ENCODE measurements at places on chromosomes 2 and 18.

GRCh38 chr2:218015586-218016521, 13.1 kb upstream of the TNS1 start:
- no peak for DNase-seq

- DNase-seq: no peak
These were observed 506.9 kb downstream of the BCL11A start for GRCh38 chr2:60046529-60046928.

DNA sequence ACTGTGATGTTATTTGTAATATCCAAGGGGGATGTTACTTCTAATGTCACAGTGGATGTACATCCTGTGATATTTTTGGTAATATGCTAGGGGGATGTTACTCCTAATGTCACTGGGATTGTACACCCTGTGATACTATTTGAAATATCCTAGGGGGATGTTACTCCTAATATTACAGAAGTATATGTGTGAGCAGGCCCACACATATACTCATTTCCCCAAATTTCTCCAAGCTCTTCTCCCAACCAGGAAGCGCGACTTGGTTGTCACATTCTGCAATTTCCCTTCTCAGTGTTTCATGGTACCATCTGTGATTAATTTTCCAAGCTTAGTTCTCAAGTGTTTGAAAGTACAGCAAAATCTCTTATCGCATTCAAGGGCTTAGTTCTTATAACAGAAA, 29.5 kb upstream of the CHN1 start:
- DNase-seq: peak; percentile 59

GRCh38 chr2:37615804-37616676, 55.4 kb downstream of the CDC42EP3 start:
- peak; percentile 65 for DNase-seq

GRCh38 chr2:31366733-31367132, 47.8 kb downstream of the XDH start:
- no peak for DNase-seq

DNA sequence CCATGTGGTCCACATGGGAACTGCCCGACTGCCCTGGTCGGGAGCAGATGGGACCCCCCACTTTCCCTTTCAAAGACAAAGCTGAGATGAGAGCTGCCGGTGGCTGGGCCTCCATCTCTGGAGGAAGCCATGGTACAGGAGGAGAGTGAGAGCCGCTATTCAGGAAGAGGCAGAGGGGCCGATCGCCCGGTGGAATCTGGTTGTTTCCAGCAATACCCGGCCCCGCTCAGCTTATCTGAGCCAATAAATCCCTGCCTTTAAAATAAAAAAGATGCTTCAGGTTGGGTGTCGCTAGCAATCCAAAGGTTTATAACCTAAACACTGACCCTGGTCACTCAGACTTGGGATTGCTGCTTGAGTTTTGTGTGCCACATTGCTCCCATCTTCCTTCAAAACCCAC, 15.2 kb upstream of the B3GNT7 start:
- no peak for DNase-seq

DNA sequence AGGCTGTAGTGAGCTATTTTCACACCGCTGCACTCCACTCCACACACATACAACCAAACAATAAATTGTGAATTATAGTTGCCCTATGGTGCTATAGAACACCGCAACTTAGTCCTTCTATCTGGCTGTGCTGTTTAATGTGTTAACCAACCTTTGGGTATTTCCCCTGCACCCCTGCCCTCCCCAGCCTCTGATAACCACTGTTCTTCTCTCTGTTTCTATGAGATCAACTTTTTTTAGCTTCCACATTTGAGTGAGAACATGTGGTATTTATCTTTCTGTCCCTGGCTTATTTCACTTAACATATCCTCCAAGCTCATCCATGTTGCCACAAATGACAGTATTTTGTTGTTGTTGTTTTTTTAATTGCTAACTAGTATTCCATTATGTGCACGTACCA, 32.5 kb downstream of the TET3 start:
- no peak for DNase-seq

GRCh38 chr2:64727843-64728463, 74.2 kb upstream of the SERTAD2 start:
- no peak for DNase-seq

DNA sequence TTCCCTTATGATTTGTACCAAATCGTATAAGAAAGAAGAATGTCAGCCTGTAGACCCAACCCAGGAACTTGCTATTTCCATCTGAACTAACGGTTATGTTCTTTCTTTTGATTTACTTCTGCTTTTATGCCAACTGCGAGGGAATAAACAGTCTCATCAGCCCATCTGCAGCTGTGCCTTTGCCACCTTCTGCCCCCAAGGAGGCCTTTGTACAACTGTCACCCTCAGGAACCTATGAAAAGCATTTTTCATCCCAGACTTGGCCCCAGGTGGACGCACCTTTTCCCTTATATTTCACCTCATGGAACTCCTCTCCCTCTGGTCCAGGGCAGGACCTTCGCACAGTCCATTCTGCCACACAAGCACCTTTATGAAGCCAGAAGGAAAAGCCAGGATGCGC, 109.8 kb downstream of the AOX1 start:
- no peak for DNase-seq

GRCh38 chr2:48566592-48567310, 36.8 kb downstream of the STON1 start:
- no peak for DNase-seq

DNA sequence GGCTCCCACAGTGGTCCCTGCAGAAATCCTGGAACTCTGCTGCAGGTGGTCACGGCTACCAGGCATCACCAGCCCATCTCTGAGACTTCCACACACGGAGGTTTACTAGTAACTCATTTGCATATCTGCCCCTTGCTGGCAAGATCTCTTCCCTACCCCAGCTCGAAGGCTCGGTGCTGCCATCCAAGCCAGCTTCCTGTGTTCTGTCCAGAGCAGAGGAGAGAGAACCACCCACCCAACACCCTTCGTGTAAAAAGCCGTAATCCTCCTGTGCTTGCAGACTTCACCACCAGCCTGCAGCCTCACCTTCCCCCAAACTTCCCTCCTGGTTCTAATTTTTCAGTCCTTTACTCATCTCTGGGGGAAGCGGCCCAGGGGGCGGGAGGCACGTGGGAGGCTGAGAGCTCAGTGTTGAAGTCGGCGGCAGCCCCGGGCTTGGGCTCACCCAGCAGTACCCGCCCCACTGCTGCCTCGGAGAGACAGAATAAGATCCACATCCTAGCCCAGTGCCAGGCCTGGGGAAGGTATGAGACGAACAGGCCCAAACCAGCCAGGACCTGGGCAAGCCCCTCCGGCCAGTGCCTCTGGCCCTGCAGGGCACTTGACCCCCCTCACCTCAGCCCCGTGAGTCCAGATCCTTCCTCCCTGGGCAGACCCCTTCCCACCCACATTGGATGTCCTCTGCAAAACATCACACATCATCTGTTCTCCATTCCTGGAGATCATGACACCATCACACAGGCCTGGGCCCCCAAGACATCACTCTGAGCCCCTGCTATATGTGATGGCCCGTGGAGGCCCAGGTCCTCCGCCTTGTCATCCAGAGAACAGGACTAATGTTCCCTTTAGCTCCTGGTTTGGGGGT, 145.8 kb upstream of the ID2 start:
- DNase-seq: peak; percentile 64

DNA sequence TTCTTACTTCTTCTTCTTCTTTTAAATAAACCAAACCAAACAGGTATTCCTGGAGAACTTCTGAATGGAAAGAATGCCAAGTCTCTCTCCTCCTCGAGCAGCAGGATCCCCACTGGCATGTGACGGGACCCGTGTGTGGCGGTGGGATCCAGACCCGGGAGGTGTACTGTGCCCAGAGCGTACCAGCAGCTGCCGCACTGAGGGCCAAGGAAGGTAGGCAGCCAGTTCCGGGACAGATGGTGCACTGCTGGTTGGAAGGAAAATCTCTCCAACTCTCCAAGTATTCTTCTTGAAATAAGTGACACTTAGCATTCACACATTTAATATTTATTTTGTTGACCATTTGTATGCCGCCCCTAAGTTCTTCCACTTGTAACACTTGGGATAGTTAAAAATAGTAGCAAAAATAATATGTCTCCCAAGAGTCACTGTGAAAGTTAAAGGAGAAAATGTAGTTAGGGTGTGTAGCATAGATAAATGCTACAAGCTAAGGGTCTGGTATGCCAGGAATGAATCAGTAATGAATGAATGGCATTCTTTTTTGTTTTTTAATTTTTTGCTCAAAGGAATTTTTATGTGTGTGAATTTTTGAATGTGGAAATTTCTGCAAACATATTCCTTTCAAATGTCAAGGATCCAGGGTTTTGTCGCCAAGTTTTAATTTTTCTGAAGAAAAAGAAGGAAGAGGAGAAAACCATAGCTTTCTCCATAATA, 349.9 kb downstream of the THSD7B start:
- DNase-seq: no peak

- no peak for DNase-seq
These were observed 5.0 kb upstream of the ABCA12 start for GRCh38 chr2:215143458-215143857.

DNA sequence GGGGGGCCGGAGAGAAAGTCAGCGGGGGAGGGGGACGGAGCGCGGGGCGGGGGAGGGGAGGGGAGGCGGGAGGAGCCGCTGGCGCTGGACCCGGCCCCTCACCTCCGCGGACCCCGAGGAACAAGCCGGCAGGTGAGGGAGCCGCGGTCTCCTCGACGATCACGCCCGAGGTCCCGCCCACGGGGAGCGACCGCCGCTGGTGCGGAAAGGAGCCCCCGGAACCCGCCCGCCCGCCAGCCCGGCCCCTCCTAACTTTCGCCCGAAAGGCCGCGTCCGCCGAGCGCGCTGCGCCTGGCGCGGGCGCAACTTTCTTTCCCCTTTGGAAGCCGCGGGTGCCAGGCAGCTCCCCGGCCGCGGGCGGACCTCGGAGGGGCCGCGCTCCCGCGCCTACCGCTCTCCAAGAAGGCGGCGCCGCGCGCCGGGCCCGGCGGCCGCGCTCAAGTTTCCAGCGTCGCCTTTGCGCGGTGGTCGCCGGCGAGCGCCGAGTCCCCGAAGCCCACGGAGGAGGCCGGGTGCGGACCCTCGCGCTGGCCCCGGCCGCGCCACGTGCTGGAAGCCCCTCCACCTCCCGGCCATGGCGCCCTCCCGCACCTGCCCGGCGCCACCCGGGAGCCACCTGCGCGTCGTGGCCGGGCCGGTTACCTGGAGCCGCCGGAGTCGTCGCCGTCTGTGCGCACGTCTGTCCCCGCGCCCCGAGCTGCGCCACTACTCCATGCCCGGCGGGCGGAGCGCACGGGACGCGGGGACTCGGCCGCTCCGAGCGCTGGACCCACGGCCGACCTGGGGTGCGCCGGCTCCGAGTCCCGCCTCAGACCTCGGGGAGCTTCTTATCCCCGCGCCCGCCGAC, at the start of gene ALKAL2:
Gene ALKAL2, minus strand, starts transcription at position 181 of the 847 bp plus-strand sequence. CDS start 256 bp downstream, outside the sequence.
- no peak for DNase-seq

GRCh38 chr2:37167636-37168180, 10.9 kb upstream of the EIF2AK2 start:
- DNase-seq: no peak

DNA sequence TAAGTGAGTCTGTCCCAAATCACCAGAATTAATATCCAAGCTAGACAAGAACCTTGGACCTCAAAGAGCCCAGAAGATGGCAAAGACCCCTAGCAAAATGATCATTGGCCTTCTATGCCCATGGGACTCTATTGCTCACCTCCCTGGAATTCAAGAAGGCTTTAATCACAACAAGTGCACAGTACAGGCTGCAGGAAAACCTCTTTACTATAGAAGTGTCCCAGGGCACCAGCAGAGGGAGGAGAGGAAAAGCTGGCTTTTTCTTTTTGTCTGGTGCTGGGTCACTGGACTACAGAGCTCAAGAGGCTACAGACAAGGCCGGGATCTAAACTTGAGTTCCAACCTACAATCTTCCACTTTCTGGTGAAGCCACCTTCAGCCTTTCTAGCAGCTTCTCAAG, 88.3 kb upstream of the PPP1CB start:
- DNase-seq: no peak

GRCh38 chr18:24296276-24296675, 101.3 kb downstream of the OSBPL1A start:
- DNase-seq: no peak

GRCh38 chr2:24972315-24972961, 683 bp upstream of the DNAJC27 start:
- peak; percentile 39 for DNase-seq

GRCh38 chr18:22536558-22536957, 118.8 kb upstream of the CTAGE1 start:
- DNase-seq: no peak

DNA sequence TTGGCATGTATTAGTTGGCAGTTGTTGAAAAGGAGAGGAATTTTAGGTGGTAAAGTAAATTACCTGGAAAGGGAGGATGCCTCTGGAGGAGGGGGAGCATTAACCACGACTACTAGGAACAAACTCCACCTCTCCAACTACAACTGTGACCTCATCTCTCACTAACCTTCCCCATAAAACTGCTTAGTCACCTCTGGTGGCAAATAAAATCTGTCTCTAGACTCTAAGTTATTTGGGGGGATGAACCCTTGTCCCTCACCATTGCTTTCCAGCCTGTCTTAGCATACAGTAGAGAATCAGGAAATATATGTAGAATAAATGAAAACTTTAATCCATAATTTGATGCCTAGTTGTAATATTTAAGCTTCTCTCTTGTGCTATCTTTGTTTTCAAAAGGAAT, 27.6 kb upstream of the MYO1B start:
- DNase-seq: no peak

- no peak for DNase-seq
These were observed 56.5 kb downstream of the TET3 start for GRCh38 chr2:74041182-74041581.

DNA sequence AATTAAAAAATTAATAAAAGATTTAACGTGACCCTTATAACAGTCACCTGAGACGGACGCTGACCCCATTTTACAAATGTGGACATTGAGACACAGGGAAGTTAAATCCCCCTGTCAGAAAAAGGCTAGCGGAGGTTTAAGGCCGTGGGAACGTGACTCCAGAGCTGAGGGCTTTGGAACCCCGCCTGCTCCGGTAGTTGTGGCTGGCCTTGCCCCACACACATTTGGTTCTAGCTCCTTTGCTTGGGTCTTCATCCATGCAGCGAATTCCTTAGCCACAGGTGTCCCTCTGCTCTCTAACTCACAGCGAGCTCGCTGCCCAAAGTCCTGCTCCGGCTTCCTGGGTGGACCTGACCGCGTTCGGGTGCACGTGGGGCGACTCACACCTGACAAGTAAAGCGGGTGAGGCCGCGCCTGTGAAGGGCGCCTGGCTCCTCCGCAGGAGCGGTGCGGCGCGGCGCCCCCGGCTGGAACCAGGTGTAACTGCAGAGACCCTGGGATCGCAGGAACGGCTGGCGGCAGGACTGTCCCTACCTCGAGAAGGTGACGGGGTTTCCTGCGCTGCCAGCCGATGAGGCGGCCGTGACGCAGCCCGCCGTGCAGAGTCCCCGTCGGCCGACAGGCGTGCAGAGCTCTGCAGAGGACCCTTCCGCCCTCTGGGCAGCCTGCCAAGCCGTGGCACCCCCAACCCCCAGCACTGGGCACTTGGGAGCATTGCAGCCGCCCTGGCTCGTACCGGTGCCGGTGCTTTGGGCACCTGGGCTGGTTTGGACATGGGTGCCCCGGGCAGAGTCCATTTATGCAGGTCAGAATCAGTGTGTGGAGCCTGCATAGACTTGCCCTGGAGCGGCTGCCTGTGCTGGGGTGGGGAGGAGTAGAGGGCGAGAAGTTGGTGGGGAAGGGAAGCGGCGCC, 2.4 kb upstream of the PROC start:
- no peak for DNase-seq

All from inflammatory macrophage treated with lipopolysaccharide for 1 hour (primary cell).